Endothelial cell (in vitro differentiated cells): ENCODE measurements at places on chromosomes 6 and 20. TPM values are rescaled to one million over a fixed set of nuclear protein-coding genes. Genes with fewer than 3 reads are reported as not detected.

DNA sequence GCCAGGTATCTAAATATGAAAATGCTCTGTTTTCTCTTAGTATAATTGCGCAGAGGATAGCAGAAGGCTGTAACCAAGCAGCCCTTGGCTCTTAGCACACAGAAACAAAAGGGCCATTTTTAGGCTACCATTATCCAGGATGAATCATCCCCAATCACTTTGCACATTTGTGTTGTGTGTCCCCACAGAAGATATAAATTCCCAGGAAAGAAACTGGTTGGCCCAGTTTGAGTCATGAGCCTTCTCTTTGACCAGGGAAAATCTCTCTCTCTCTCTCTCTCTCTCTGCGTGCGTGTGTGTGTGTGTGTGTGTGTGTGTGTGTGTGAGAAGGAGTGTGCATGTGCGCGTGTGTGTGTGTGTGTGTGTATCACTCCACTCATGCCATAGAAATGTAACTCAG is 178.5 kb downstream of the FRK start:
- no peaks in the 10 kb centered on the region for H3K36me3 ChIP-seq
- H3K27me3 ChIP-seq = no peaks in the 10 kb centered on the region
- H3K4me3 ChIP-seq = no peak overlapping the region
- no peak for DNase-seq
- H3K27ac ChIP-seq = no peak overlapping the region
- no peaks in the 10 kb centered on the region for H3K4me1 ChIP-seq

DNA sequence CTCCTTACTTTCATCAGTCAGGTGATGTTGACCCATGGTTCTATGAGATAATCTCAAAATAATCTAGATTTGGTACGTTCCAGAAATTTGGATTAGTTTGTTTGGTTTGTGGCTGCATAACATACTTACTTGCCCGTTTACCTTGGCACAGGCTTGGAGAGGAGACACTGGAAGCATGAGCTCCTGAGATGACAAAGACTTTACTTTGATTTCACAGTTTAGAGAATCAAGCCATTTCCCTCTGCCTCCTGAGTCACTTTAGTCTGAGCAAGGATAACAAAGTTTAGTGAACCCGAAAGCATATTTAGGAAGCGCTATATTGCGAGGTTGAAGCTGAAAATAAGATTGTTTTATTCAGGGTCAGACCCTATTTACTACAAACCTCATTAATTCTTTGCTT is 643.4 kb downstream of the QKI start:
- H3K4me1 ChIP-seq = peaks cover 2% of the 10 kb centered on the region
- H3K27ac ChIP-seq = no peak overlapping the region
- peaks cover 4% of the 10 kb centered on the region for H3K36me3 ChIP-seq

GRCh38 chr20:63125838-63126601 is 89.9 kb downstream of the YTHDF1 start:
- peaks cover 7% of the 10 kb centered on the region for H3K27me3 ChIP-seq
- H3K36me3 ChIP-seq = no peaks in the 10 kb centered on the region
- peaks cover 4% of the 10 kb centered on the region for H3K4me1 ChIP-seq
- H3K4me3 ChIP-seq = no peak overlapping the region
- no peak overlapping the region for H3K27ac ChIP-seq

DNA sequence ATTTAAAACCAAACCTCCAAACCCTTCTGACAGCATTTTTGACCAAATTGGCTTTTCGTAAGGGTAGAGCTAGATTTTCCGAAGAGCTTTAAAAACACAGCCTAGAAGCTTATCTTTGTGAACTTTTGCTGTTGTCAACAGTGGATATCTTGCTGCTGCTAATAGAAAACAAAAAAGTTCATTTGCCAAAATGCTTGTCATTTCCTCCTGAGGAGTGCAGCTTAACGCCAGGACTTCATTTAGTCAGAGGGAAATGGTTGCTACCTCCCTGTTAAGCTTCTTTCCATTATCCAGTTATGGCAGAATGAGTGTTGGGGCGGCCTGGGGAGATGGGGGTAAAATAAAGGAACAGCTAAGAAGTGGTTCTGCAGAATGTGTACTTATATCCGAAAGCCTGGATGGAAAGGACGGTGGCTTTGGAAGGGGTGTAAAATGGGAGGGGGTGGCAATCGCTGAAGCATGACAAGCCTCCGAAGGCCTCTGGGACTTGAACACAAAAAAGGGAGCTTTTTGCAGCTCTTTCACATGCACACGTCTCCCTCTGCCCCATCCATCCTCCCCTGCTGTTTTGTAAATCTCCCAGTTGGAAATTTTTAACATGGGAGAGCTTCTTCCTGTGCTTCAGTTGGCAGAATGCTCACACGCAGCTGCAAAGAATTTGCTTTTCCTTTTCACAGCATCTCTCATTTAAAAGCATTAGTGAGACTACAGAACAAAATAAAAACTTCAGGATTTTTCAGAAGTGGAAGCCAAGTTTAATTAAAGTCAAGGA is 22.5 kb downstream of the JARID2 start:
- peaks cover 3% of the 10 kb centered on the region for H3K27me3 ChIP-seq
- no peaks in the 10 kb centered on the region for H3K36me3 ChIP-seq
- H3K4me1 ChIP-seq = peaks cover 64% of the 10 kb centered on the region
- H3K27ac ChIP-seq = peak overlapping the region; percentile 67

- H3K27me3 ChIP-seq = peaks cover 15% of the 10 kb centered on the region
- H3K4me3 ChIP-seq = no peak overlapping the region
- no peak for DNase-seq
- H3K36me3 ChIP-seq = peaks cover 8% of the 10 kb centered on the region
- H3K27ac ChIP-seq = no peak overlapping the region
- peaks cover 26% of the 10 kb centered on the region for H3K4me1 ChIP-seq
Observed at GRCh38 chr6:142940487-142940886, 4.5 kb downstream of the HIVEP2 start.

DNA sequence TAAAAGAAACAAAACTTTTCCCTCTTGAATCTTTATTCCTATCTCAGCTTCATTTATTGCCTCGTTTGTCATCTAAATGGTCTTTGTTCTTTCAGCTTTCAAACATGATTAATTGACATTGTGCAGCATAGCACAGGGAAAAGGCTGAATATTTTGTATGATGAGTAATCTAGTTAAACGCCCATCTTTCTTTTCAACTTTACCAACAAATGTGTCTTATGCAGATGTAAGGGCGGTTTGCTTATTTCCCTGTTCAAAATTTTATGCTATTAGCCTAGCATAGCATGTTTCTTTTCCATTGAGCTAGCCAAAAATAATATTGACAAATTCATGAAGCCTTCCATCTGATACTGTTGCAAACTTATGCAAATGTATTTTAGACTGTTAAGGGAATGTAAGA is 176.4 kb upstream of the AKAP12 start:
- H3K36me3 ChIP-seq = peaks cover 7% of the 10 kb centered on the region
- no peak for DNase-seq
- H3K4me3 ChIP-seq = no peak overlapping the region
- peaks cover 9% of the 10 kb centered on the region for H3K4me1 ChIP-seq
- no peak overlapping the region for H3K27ac ChIP-seq

DNA sequence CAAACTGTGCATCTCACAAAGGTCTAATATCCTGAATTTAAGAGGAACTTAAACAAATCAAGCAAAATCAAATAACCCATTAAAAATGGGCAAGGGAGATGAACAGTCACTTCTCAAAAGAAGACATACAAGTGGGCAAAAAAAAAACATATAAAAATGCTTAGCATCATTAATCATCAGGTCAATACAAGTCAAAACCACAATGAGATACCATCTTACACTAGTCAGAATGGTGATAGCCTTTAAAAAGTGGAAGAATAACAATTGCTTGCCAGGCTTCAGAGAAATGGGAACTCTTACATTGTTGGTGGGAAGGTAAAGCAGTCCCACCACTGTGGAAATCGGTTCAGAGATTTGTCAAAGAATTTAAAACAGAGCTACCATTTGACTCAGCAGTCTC is 646.7 kb upstream of the PTCHD4 start:
- H3K4me1 ChIP-seq = no peaks in the 10 kb centered on the region
- DNase-seq = no peak
- H3K4me3 ChIP-seq = no peak overlapping the region
- H3K27ac ChIP-seq = no peak overlapping the region

- peaks cover 6% of the 10 kb centered on the region for H3K36me3 ChIP-seq
- peak overlapping the region; percentile 96 for H3K4me3 ChIP-seq
- H3K4me1 ChIP-seq = peaks cover 21% of the 10 kb centered on the region
- peaks cover 15% of the 10 kb centered on the region for H3K27me3 ChIP-seq
- no peak for DNase-seq
- peak overlapping the region; percentile 84 for H3K27ac ChIP-seq
Observed at GRCh38 chr20:2103461-2104153, 2.0 kb downstream of the STK35 start.

GRCh38 chr20:61118429-61119224 is 133.4 kb upstream of the CDH4 start:
- DNase-seq = no peak
- no peaks in the 10 kb centered on the region for H3K4me1 ChIP-seq
- no peaks in the 10 kb centered on the region for H3K36me3 ChIP-seq
- H3K27ac ChIP-seq = no peak overlapping the region

DNA sequence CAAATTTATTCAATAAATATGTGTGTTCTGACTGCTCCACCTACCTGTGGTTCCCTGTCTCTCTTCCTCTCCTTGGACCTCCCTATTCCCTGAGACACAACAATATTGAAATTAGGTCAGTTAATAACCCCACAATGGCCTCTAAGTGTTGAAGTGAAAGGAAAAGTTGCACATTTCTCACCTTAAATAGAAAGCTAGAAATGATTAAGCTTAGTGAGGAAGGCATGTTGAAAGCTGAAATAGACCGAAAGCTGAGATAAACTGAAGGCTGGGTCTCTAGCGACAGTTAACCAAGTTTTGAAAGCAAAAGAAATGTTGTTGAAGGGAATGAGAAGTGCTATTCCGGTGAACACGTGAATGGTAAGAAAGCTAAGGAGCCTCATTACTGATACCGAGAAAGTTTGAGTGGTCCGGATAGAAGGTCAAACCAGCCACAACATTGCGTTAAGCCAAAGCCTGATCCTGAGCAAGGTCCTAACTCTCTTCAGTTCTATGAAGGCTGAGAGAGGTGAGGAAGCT is 34.1 kb downstream of the UST start:
- no peak for DNase-seq
- peaks cover 6% of the 10 kb centered on the region for H3K4me1 ChIP-seq
- no peaks in the 10 kb centered on the region for H3K27me3 ChIP-seq
- H3K4me3 ChIP-seq = no peak overlapping the region

DNA sequence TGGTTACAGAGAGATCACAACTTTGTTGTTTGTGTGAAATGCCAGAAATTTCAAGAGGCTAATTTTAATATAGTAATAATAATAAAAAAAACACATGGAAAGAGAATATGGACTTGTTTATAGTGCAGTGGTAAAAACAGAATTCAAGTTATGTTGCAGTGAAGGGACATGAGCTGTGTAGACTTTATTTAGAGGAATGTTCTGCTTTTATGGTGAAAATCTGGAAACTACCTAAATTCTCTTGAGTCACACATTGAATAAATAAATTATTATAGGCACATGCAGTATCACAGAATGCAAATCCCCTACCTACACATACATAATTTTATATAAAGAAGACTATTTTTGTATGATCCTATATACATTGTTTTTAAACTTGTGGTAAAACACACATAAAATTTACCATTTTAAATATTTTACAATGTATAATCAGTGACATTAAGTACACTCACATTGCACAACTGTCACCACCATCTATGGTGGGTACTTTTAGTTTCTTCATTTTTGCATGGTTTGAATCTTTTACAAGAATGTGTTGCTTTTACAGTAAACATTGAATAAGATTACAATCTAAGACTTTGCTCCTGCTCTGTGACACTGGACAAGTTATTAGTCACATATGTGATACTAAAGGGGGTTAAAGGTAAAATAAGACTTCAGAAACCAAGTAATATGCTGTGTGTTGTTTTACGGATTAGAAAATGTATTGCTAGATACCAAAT is 107.4 kb downstream of the B3GAT2 start:
- no peaks in the 10 kb centered on the region for H3K27me3 ChIP-seq
- no peak overlapping the region for H3K4me3 ChIP-seq
- H3K4me1 ChIP-seq = no peaks in the 10 kb centered on the region
- DNase-seq = no peak
- no peak overlapping the region for H3K27ac ChIP-seq

- H3K36me3 ChIP-seq = peaks cover 47% of the 10 kb centered on the region
- peaks cover 13% of the 10 kb centered on the region for H3K4me1 ChIP-seq
- no peak overlapping the region for H3K27ac ChIP-seq
- no peak for DNase-seq
- peaks cover 9% of the 10 kb centered on the region for H3K27me3 ChIP-seq
- H3K4me3 ChIP-seq = no peak overlapping the region
Observed at GRCh38 chr6:30591008-30591407, 19.8 kb downstream of the ABCF1 start.

DNA sequence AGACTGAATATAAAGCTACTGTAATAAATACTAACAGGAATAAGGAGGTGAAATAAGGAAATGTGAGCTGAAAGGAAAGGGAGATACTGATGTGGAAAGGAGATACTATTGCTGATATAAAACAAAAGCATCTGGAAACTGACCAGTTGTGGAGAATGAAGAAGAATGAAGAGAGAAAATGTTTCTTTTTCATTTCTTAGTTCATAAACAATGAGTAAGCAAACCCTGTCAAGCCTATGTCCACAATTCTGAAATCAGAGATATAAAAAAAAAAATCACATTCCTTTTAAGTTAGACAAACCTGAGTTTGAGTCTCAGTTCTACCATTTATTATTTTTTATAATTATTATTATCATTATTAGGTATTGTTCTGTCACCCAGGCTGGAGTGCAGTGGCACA is 121.6 kb upstream of the GJE1 start:
- H3K27me3 ChIP-seq = no peaks in the 10 kb centered on the region
- no peak overlapping the region for H3K4me3 ChIP-seq
- H3K36me3 ChIP-seq = no peaks in the 10 kb centered on the region
- H3K4me1 ChIP-seq = peaks cover 16% of the 10 kb centered on the region

DNA sequence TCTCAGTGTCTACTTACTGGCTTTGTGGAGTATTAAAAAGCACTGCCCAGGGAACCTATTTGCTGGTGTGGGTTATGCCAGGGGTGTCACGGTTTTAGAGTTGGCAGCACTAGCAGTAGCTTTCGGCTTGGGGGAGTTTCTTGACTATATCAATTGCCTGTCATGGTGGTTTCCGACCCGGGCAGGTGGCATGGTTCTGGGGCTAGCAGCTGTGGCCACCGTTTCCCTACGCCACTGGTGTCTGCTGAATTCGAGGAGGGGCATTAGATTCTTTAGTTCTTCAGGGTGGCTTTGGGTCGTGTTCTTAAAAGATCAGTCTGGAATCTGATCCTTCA is 55.6 kb upstream of the FOXC1 start:
- H3K4me3 ChIP-seq = no peak overlapping the region
- DNase-seq = no peak
- H3K4me1 ChIP-seq = peaks cover 6% of the 10 kb centered on the region
- no peaks in the 10 kb centered on the region for H3K36me3 ChIP-seq
- no peak overlapping the region for H3K27ac ChIP-seq

GRCh38 chr20:32206760-32207625 is 550 bp downstream of the PLAGL2 start:
- peak overlapping the region; percentile 100 for H3K4me3 ChIP-seq
- peaks cover 19% of the 10 kb centered on the region for H3K36me3 ChIP-seq
- no peak for DNase-seq
- peak overlapping the region; percentile 97 for H3K27ac ChIP-seq
- peaks cover 54% of the 10 kb centered on the region for H3K4me1 ChIP-seq
- H3K27me3 ChIP-seq = peaks cover 14% of the 10 kb centered on the region

Gene ARFGAP1
- total RNA-seq = 106 TPM

Gene METTL24
- 6.5 TPM for total RNA-seq

Gene PRR18
- total RNA-seq = 1.1 TPM

Gene MAP3K4
- 41.2 TPM for total RNA-seq

Gene RBM38
- 23.6 TPM for total RNA-seq

Gene CTAGE9
- total RNA-seq = not detected

Gene HMGA1
- total RNA-seq = 528 TPM

Gene DEFB121
- total RNA-seq = not detected

Gene TXLNB
- 0.41 TPM for total RNA-seq

Gene PROKR2
- total RNA-seq = not detected

Gene ADIG
- total RNA-seq = not detected

Gene EPB41L1
- 19.3 TPM for total RNA-seq

Gene CST5
- total RNA-seq = not detected

Gene LY6G6D
- total RNA-seq = not detected

Gene TRERF1
- 8.7 TPM for total RNA-seq

Gene DDX27
- 29.6 TPM for total RNA-seq

Gene LGSN
- not detected for total RNA-seq

Gene ZBTB2
- total RNA-seq = 11.6 TPM
